ENCODE measurements at places on chromosomes 1 and 21.

DNA sequence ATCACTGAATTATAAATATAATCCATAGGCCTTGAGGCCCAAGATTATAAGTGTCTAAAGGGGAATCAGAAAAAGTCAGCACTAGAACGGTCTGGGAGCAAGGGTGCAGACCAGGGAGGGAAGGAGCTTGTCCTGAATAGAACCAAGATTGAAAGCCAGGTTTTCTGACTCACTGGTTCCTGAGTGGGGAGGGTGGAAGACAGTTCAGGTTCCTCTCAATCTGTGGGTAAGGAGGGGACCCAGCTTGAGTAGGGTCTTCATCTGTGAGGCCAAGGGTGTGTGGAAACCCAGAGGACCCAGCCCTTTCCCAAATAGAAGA is 842 bp downstream of the LENEP start:
- no peak for DNase-seq

DNA sequence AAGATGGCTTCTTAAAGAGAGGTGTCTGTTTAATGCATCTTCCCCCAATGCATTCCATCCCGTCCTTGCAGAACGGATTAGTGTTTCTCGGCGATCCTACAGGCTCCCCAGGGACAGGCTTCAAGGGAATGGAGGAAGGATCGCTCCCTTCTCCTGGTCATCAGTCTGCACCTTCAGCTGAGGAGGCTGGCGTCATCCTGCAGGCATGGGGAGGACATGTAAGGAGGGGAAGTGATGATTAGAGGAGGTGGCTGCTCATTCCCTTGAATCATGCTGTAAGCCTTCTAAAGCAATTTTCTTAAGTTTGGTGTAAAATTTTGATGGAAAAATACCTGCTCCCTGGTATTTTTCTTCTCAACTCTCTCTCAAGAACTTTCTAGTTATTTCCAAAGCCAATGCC is 603.6 kb downstream of the NPHP4 start:
- no peak for DNase-seq

GRCh38 chr1:178362747-178363146 is 134.0 kb downstream of the CLEC20A start:
- DNase-seq = no peak

- no peak for DNase-seq
Observed at GRCh38 chr1:58841455-58841854, 57.6 kb upstream of the JUN start.

- DNase-seq = no peak
Observed at GRCh38 chr1:86645851-86646250, 58.5 kb upstream of the SH3GLB1 start.

DNA sequence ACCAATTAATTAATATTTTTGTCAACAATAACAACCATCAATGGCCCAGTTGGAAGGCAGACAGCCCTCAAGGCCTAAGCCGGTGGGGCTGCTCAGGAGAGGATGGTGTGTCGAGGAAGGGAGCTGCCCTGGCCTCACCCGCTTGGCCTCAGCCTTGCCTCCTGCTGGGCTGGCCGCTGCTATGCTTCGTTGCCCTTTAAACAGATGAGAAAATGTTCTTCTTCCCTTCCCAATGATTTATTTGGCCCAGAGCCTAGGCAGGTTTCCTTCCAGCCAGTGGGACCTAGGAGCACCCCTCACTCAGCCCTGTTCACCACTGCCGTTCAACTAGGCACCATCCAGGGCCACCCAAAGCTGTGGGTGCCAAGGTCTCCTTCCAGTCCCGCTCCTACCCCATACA is 3.1 kb upstream of the ADGRB2 start:
- DNase-seq = no peak

DNA sequence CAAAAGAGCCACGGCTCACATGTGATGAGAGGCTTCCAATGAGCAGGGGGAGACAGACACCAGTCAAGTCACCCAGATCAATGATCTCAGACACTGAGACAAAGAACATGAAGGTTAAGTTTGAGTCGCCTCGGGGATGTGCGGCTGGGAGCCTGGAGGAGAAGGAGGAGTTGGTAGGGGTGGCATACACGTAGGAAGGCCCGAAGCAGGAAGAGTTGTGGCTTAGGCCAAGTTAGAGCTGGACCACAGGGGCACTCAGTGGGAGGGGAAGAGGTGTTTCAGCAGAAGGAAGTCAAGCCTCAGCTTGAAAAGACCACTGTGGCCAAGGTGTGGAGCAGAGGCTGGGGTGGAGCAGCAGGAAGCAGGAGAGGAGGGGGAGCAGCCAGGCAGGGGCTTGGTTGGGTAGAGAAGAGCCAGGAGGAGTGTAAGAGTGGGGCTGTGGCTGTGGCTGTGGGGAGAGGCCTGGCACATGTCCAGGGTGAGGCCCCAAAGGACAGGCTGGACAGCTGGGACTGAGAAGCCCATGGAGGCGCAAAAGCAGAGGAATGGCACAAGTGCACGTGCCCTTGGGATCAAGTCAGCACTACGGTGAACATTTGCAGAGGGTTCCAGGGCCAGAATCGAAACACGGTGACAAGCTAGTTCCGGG is 27.6 kb downstream of the CTNNBIP1 start:
- no peak for DNase-seq
